ENCODE measurements at places on chromosomes 11 and 22. TPM values are rescaled to one million over a fixed set of nuclear protein-coding genes. Genes with fewer than 3 reads are reported as not detected.
A peak's percentile ranks its signal among the peaks of the same experiment; 100 is the strongest.

The TTLL8 gene
- not detected for total RNA-seq

- DNase-seq: peak; percentile 59
Measured at GRCh38 chr11:96105197-96105895, 181.4 kb upstream of the MTMR2 start.

The GTF2H1 gene
- 60.3 TPM for total RNA-seq

DNA sequence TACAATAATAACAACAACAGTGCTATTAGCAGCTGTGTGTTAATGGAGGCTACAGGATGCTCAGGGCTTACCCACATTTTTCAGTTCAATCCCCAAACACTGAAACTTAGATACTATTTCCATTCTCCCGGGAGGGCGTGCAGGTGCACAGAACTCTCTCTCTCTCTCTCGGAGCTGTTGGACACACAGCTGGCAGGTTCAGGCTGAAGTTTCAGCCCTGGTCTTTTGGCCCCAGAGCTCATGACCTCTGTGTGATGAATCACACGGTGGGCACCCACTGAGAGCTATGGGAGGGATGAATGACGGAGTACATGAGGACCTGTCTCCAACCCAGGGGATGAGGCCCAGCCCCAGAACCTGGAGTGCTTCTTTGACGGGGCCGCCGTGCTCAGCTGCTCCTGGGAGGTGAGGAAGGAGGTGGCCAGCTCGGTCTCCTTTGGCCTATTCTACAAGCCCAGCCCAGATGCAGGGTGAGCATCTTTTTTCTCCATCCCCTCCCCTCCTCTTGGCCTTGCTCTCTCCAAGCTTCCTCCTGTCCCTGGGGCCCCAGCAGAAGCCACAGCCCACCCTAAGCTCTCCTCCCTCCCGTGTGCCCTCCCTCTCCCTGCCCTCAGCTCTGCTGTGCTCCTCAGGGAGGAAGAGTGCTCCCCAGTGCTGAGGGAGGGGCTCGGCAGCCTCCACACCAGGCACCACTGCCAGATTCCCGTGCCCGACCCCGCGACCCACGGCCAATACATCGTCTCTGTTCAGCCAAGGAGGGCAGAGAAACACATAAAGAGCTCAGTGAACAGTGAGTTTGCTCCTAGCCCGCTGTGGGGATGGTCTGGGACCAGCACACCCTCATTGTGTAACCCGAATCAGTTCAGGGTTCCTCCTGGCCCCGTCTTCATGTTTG is 16.9 kb downstream of the CSF2RB start:
- no peak for DNase-seq

DNA sequence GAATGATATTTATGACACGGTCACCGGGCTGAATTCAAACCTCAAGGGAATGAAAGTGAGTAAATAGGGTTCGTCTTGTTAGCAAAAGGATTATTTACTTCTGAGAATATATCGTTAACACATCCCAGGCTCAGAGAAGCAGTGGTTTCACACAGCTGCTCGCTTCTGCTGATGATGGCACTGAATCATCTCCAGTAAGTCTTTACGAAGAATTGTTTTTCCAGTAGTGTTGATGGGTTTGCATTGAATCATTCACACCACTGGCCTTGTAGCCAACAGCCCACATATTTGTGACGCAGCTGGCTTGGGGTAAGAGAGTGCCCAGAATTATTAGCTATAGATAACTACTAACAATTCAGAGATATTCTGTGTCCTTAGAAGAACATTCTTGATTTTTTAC is 236.3 kb downstream of the CADM1 start:
- no peak for DNase-seq

DNA sequence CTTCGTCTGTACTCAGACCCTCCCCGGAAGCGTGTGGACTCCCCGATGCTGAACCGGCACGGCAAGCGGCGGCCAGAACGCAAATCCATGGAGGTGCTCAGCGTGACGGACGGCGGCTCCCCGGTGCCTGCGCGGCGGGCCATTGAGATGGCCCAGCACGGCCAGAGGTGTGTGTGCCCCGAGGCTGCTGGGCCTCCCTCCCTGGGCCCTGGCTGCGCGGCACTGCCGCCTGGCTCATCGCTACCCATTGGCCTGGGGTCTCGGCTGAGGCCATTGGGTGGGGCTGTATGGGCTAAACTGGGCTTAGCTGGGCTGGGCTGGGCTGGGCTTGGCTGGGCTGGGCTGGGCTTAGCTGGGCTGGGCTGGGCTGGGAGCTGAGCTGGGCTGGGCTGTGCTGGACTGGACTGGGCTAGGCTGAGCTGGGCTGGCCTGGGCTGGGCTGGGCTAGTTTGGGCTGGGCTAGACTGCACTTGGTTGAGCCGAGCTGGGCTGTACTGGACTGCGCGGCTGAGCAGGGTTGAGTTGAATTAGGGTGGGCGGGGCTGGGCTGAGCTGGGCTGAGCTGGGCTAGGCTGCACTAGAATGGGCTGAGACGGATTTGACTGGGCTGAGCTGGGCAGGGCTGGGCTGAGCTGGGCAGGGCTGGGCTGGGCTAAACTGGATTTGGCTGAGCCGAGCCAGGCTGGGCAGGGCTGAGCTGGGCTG is 40.7 kb downstream of the MOB2 start:
- no peak for DNase-seq

GRCh38 chr11:128400382-128401203 is 186.8 kb downstream of the ETS1 start:
- DNase-seq: no peak

Data from CD8-positive, alpha-beta memory T cell (primary cell).